BE2C (cell line): ENCODE measurements at places on chromosomes 7 and 10.

DNA sequence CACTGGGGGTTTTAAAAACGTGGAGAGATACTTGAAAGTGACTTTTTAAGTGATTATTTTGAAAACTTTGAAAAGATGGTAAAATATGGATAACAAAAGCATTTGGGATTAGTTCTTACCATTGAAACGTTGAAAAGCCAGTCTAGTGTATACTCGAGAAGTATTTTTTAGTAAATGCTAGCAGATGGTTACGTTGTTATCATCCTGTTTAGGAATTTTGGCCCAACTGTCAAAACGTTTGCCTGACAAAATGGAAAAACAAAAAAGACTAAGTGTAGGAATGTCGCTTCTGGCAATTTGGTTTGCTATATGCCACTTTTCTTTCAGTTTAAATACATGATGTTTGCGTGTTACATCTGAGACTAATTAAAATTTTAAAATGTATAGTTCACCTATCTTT lies 1.2 kb downstream of the RBM33 start:
- DNase-seq, result no peak

- DNase-seq, result no peak
Observed at GRCh38 chr7:73817121-73817520, 13.7 kb upstream of the CLDN4 start.

GRCh38 chr7:156927571-156928405 lies 21.7 kb upstream of the NOM1 start:
- no peak for DNase-seq

- peak; percentile 29 for DNase-seq
Observed at GRCh38 chr7:49852619-49853462, 79.4 kb downstream of the VWC2 start.
